ENCODE measurements at places on chromosomes 16 and 17.

DNA sequence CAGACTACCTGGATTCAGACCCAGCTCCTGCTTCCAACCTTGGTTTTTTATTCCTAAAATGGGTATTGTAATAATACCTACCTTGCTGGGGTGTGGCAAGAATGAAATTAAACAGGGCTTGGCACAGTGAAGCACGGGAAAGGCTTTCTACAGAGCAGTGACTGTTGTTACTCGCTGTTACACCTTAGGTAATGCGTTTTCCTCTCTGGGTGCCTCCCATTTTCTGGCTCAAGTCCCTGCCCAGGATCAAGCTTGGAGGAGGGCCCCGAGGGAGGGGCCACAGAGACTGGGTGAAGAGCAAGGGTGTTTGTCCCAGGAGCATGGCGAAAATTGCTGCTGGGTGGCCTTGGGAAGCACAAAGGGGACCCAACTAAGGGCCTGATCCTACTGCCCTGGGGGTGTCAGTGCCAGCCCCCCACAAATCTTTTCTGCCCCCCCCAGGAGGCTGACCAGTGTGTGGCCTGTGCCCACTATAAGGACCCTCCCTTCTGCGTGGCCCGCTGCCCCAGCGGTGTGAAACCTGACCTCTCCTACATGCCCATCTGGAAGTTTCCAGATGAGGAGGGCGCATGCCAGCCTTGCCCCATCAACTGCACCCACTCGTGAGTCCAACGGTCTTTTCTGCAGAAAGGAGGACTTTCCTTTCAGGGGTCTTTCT, 13.3 kb downstream of the MIEN1 start:
- no peak for DNase-seq

DNA sequence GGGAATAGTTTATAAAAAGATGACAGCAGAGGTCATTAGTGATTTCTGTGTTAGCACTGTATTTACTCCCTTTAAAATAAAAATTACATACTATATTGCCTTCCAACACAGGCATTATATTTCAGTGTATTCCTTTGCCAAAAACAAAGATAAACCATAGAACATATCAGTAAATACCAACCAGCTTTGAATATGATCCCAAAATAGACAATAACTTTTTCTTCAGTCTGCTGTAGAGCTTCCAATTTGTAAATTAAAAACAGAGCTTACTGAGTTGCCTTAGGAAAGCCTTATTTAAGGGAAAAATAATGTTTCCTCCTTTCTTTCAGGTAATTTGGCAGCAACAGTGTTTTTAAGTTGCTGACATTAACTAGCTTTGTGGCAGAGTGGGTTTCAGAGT, 352.1 kb upstream of the TBX2 start:
- DNase-seq, result no peak

- DNase-seq, result no peak
These were observed 211.0 kb upstream of the MAF start for GRCh38 chr16:79811541-79811940.

DNA sequence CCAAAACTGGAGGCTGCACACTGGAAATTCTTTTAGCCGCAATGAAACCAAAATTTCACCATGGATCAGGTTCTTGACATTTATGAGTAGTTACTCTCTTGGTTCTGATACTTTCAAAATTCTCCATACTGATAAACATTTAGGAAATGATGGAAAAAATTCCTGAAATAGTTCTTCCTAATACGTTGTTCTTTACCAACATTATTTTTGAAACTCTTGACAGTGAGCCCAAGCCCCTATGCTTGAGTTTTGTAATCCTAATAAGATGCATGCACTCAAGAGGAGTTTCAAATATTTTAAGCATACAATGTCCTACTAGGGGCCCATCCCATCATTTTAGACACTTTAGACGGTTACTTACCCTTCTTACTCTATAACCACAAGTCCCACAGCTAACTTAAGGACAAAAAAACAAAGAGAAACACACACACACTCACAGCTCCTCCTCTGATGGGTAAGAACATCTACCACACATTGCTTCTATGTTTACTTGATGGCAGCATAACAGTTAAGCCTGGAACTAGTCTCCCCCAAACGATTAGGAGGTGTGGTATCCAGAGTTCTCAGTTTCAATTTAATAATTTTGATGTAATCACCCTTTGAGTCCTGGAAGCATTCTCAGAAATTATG, 3.7 kb downstream of the VEZF1 start:
- DNase-seq, result no peak

- DNase-seq, result no peak
These were observed 37.5 kb downstream of the AKAP10 start for GRCh38 chr17:19939993-19940721.

DNA sequence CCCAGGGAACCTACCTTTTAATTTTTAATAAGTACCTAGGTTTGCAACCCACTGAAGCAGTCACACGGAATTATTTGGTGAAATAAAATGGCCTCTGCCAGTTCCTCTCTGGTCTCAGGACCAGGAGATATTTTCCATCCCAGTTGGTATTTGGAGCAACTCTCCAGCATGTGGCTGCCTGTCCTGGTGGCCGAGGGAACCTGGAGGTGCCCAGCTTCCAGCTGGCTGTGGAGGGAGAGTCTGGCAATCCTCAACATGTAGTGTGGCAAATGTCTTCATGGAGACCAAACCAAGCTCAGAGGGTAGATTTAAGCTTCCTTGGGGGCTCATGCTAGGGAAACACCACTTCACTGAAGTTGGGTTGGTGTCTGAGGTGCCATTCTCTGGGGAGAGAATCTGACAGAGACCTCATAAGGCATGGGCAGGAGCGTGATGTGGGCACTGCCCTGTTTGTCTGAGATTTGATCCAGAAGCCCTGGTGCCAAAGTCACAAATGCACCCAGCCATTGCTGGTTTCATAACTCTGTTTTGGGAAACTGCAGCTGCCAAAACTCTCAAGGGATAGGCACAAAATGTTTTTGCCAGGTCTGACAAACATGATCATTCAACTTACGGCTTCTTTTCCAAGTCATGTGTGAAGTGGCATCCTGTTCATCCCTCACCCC, 2.8 kb downstream of the MT1X start:
- no peak for DNase-seq

Measured in stimulated activated CD4-positive, alpha-beta T cell treated with anti-CD3 and anti-CD28 coated beads, Interleukin-1b, Interleukin-23, amount 100 ng/mL, for 1 hour (primary cell).